HL-60 (cell line): ENCODE measurements at places on chromosomes 4 and X.

DNA sequence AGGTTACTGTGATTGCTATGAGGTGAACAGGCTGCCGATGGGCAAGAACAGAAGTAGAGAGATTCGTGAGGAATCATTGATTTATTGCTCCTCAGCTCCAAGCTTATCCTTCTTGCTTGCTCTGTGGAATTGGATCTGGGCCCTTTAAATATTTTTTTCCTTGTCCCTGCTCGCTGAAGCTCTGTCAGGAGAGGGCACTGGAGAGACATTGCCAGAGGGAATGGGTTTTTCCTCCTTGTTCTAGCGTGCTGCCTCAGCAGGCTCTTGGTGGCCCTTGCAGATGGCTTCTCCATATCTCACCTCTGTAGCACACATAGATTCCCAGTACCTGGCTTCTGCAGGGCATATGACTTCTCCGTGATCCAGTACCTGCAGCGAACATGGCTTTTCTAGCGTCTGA lies 67.4 kb downstream of the CNGA2 start:
- DNase-seq, result no peak

DNA sequence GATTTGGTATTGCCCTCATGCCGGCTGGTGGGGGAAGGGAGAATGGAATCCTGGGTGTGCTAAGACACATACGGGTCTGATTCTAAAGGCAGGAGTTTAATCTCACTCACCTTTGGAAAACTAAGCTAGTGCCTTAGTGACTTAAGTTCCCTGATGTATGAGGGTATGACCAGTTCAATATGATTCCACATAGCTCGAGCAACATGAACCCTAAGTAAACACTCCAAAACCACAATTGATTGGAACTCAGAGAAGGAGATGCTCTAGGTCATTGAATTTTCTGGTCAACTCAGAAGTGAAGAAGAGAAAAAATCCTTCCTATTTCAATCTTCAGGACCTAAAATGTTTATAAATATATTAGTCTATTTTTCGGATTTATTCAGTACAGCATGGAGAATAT lies 420.1 kb upstream of the INTU start:
- DNase-seq, result no peak

- no peak for DNase-seq
These were observed 187.1 kb downstream of the SHROOM3 start for GRCh38 chr4:76622126-76622525.

- no peak for DNase-seq
These were observed 393.7 kb downstream of the GASK1B start for GRCh38 chr4:157779081-157779480.

- no peak for DNase-seq
These were observed 25.8 kb upstream of the FAM193A start for GRCh38 chr4:2510351-2511259.

GRCh38 chr4:20544645-20545044 lies 155.6 kb upstream of the PACRGL start:
- DNase-seq, result no peak

- no peak for DNase-seq
These were observed 930.7 kb upstream of the HS3ST1 start for GRCh38 chr4:12359420-12359819.
